ENCODE measurements at places on chromosomes 13 and 19. TPM values are rescaled to one million over a fixed set of nuclear protein-coding genes. Genes with fewer than 3 reads are reported as not detected.

DNA sequence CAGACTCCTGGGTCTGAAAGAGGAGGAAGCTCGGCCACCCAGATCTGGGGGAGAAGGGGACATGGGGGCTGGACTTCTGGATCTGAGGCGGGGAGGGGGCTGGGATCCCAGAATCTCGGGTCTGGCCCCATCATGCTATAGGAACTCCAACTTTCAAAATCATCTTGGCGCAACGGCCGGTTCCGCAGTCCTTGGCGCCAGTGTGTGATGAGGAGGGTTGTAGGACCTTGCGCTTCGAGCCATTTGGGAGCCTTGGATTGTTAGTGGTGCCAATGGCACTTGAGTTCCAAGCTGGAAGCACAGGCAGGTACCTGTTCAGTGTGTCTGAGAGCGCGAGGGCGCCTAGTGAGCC, 324 bp downstream of the RUVBL2 start:
- no peaks in the 10 kb centered on the region for H3K36me3 ChIP-seq
- H3K27ac ChIP-seq = peak overlapping the region; percentile 74
- peak overlapping the region; percentile 89 for H3K4me3 ChIP-seq
- no peaks in the 10 kb centered on the region for H3K27me3 ChIP-seq
- peak; percentile 17 for DNase-seq
- peaks cover 29% of the 10 kb centered on the region for H3K4me1 ChIP-seq

DNA sequence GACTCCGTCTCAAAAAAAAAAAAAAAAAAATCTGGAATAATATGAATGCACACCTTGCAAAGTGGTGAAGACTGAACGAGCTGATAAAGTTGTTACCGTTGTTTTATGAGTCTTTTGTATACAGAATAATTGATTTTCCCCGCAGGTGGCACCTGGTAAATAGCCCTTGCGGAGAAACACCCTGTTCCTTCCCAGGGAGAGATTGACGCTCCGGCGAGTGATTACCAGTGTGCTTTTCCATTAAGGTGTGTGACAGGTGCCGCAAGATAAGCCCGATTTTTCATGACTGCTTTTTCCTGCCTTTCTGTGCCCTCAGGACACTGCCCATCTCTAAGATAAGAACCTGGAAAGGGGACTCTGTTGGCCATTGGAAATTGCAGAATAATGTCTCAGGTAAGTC, 943 bp downstream of the ZNF302 start:
- DNase-seq = no peak
- H3K36me3 ChIP-seq = peaks cover 46% of the 10 kb centered on the region
- H3K27me3 ChIP-seq = no peaks in the 10 kb centered on the region
- H3K27ac ChIP-seq = peak overlapping the region; percentile 95

DNA sequence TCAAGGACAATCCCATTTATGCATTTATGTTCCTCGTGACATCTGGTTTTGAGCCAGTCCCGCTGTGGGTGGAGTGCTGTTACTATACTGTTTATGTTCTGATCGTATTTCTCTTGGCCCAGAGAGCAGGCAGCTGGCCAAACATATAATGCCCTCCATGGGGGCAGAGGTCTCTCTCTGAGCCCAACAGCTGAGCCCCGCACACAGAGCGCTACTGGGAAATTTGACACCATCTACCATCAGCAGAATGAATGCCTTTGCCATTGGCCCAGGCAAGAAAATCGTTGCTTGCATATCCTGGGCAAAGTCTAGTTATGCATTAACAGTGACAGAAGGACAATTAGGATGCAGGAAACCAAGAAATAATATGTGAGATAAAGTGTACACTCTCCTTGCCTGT, 126.8 kb upstream of the CACNA1A start:
- H3K36me3 ChIP-seq = no peaks in the 10 kb centered on the region
- no peak overlapping the region for H3K27ac ChIP-seq
- no peak overlapping the region for H3K4me3 ChIP-seq

DNA sequence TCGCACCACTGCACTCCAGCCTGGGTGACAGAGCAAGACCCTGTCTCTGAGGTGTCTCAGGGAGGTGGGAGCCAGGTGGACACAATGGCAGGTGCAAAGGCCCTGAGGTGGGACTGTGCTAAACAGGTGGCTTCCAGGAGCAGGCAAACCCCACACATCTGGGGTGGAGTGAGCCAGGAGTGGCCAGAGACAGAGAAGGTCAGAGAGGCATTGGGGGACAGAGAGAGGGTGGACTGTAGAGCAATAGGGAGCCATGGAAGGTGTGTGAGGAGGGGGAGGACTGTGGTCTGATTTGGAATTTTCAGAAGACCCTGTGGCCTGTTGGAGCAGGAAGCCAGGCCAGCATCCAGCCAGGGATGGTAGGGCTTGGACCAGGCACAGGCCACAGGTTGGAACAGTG, 4.7 kb downstream of the MEF2B start:
- H3K36me3 ChIP-seq = no peaks in the 10 kb centered on the region
- H3K4me3 ChIP-seq = no peak overlapping the region
- no peaks in the 10 kb centered on the region for H3K4me1 ChIP-seq
- peak; percentile 25 for DNase-seq
- H3K27ac ChIP-seq = no peak overlapping the region

- H3K4me1 ChIP-seq = peaks cover 7% of the 10 kb centered on the region
- no peak overlapping the region for H3K27ac ChIP-seq
- DNase-seq = peak; percentile 81
- H3K4me3 ChIP-seq = no peak overlapping the region
- H3K27me3 ChIP-seq = no peaks in the 10 kb centered on the region
Measured at GRCh38 chr13:44397766-44398223, 24.2 kb downstream of the SERP2 start.

DNA sequence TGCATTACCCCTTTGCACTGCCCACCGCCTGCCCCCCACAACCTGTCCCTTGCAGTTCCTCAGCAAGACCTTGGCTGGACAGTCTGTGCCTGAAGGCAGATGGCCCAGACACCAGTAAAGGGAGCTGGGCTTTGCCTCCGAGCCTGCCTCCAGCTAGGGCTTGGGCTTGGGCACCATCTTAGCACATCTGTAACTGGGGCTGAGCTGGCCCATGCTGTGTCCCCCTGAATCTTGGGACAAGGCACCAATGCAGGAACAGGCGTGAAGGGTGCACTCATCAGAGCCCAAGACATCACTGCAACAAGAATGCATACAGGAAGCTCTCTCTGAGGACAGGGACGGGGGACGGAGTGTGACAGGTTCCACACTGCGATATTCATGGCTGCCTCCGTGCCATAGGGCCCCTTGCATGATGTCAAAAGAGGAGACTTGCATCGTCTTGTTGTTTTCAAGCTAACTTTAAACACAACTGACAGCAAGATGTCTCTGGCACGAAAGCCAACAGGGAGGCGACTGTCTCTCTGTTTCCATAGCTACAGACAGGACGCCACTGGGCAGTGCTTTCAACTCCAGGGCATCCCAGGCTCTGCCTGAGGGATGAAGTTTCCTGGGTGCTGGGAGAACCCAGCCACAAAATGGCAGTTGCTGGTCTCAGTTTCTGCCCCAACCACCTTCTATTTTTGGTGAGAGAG, 8.7 kb upstream of the CHST8 start:
- no peak overlapping the region for H3K4me3 ChIP-seq
- no peaks in the 10 kb centered on the region for H3K36me3 ChIP-seq
- no peaks in the 10 kb centered on the region for H3K27me3 ChIP-seq
- DNase-seq = no peak

GRCh38 chr13:82772816-82773215, 1109.5 kb downstream of the SLITRK1 start:
- H3K36me3 ChIP-seq = no peaks in the 10 kb centered on the region
- H3K27me3 ChIP-seq = no peaks in the 10 kb centered on the region
- no peak overlapping the region for H3K4me3 ChIP-seq

- H3K4me3 ChIP-seq = no peak overlapping the region
- no peak overlapping the region for H3K27ac ChIP-seq
- peaks cover 36% of the 10 kb centered on the region for H3K4me1 ChIP-seq
- DNase-seq = peak; percentile 94
- no peaks in the 10 kb centered on the region for H3K36me3 ChIP-seq
- no peaks in the 10 kb centered on the region for H3K27me3 ChIP-seq
Measured at GRCh38 chr13:31204592-31204991, 4.8 kb downstream of the B3GLCT start.

GRCh38 chr19:46634656-46635218, 1.3 kb downstream of the GNG8 start:
- peaks cover 8% of the 10 kb centered on the region for H3K27me3 ChIP-seq
- H3K27ac ChIP-seq = no peak overlapping the region
- DNase-seq = peak; percentile 57
- H3K4me1 ChIP-seq = peaks cover 27% of the 10 kb centered on the region
- peak overlapping the region; percentile 55 for H3K4me3 ChIP-seq
- H3K36me3 ChIP-seq = no peaks in the 10 kb centered on the region

GRCh38 chr19:6765738-6766356, 1.4 kb downstream of the SH2D3A start:
- H3K27ac ChIP-seq = no peak overlapping the region
- peaks cover 22% of the 10 kb centered on the region for H3K27me3 ChIP-seq
- no peaks in the 10 kb centered on the region for H3K36me3 ChIP-seq
- peak; percentile 63 for DNase-seq
- H3K4me1 ChIP-seq = no peaks in the 10 kb centered on the region

GRCh38 chr13:20231839-20232555, at the start of gene GJB6:
Gene GJB6, minus strand, starts transcription at chr13:20232319. Its CDS starts 8,839 bp downstream, at chr13:20223480.
- DNase-seq = no peak
- no peak within 1 kb of the TSS for H3K27ac ChIP-seq
- no peak within 1 kb of the TSS for H3K4me3 ChIP-seq
- no peaks in the 10 kb centered on the region for H3K4me1 ChIP-seq

DNA sequence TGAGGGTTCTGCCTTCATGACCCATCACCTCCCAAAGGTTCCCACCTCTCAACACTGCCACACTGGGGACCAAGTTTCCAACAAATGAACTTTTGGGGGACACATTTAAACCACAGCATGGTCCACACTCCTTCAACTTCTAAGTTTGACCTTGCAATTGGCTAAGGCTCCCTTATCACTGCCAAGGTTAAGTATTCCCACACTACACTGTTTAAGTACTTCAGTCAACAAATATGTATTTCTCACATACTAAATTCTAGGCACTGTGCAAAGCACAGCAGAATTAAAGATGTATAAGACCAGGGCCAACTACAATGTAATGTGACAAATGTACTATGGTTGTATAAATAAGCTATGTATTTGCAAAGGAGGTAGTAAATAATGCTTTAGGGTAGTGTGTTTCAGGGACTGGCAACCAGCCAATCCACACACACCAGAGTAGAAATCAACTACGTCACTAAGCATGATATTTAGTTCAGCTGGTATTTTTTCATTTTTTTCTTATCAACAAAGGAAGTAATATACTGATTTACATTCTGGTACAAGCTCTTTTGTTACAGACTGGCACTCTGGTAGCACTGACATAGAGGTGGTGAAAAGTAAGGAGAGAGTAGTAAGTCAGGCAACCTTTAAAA, 12.2 kb downstream of the NUFIP1 start:
- H3K4me3 ChIP-seq = no peak overlapping the region
- H3K27me3 ChIP-seq = no peaks in the 10 kb centered on the region
- no peak overlapping the region for H3K27ac ChIP-seq

DNA sequence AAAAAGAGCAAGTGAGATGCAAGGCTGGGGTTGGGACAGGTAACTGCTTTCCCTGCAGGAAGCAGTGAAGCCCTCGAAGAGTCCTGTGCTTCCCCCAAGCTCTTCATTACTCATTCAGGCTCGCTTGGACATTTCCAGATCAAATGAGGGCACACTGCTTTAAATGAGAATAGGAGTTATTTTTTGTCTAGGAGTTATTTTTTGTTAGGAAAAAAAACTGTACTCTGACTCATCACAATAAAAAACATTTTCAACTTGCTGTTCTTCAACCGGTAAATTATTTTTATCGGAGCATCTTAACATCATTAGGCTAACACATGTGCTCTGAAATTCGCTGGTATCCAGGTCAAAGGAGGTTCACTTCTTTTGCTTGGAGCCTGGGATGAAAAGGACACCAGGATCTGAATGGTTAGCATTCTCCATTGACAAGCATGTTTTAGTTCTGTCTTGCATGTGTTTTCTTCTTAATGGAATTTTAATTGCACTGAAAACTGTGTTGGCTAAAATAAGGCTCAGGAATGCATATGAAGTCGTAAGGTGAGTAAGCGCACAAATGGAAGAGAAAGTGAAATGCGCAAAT, 80.7 kb upstream of the STK24 start:
- H3K36me3 ChIP-seq = no peaks in the 10 kb centered on the region
- H3K27ac ChIP-seq = no peak overlapping the region
- DNase-seq = no peak

DNA sequence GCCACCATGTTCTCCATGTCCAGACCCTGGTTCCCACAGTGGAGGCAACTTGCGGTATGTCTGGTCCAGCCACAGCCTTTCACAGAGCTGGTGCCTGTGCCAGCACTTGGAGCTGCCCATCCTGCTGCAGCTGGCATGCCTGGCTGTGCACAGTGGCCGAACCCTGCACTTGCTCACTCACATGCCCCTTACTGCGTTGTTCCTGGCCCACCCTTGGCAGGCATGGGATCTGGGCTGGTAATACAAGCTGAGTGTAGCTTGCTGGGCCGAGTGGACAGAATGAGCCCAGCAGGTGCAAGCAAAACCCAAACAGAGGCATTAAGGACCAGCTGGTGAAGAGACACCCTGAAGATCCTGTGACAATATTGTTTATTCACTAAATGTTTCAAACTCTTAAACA, 583.9 kb upstream of the SLITRK6 start:
- no peaks in the 10 kb centered on the region for H3K36me3 ChIP-seq
- H3K27me3 ChIP-seq = no peaks in the 10 kb centered on the region
- DNase-seq = no peak

- no peak overlapping the region for H3K4me3 ChIP-seq
- H3K27ac ChIP-seq = peak overlapping the region; percentile 51
- no peaks in the 10 kb centered on the region for H3K27me3 ChIP-seq
- H3K4me1 ChIP-seq = peaks cover 24% of the 10 kb centered on the region
- no peaks in the 10 kb centered on the region for H3K36me3 ChIP-seq
Measured at GRCh38 chr13:76512721-76513145, 373.5 kb downstream of the KCTD12 start.

GRCh38 chr13:25042151-25042865, 53.6 kb upstream of the PABPC3 start:
- H3K4me1 ChIP-seq = no peaks in the 10 kb centered on the region
- no peak overlapping the region for H3K27ac ChIP-seq
- no peak for DNase-seq
- no peaks in the 10 kb centered on the region for H3K36me3 ChIP-seq
- peaks cover 26% of the 10 kb centered on the region for H3K27me3 ChIP-seq
- no peak overlapping the region for H3K4me3 ChIP-seq

Gene CYSLTR2
- total RNA-seq = under 0.01 TPM

Gene CEACAM5
- total RNA-seq = not detected

Gene KLK2
- total RNA-seq = not detected

Gene UBXN6
- 120 TPM for total RNA-seq

Gene STX10
- total RNA-seq = 78.4 TPM

Gene IRGC
- not detected for total RNA-seq

Gene PEX11G
- 2.9 TPM for total RNA-seq

Gene ZNF506
- 14.8 TPM for total RNA-seq
